Mesendoderm (in vitro differentiated cells): ENCODE measurements at places on chromosomes 13 and 19.

DNA sequence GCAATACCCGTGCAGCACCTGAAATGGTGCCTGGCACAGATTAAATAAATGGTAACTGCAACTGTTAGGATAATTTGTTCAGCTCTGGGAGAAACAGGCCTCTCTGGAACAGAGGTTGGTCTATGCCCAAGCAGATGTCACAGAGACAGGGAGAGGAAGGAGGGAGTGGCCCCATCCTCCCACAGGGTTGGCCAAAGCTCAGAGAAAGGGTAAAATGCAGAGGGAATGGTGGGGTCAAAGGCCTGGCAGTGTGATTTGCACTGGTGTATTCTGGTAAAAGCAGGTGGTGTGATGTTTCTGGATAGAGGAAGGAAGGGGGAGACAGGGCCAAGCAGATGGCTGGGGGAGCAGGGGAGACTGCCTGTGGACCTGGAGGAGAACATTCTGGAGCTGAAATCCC is 9.4 kb downstream of the ZSCAN22 start:
- no peaks in the 10 kb centered on the region for H3K36me3 ChIP-seq
- no peak for DNase-seq
- H3K27ac ChIP-seq: no peak overlapping the region
- H3K4me1 ChIP-seq: no peaks in the 10 kb centered on the region

GRCh38 chr19:49436381-49437017 is 4.8 kb downstream of the SLC17A7 start:
- H3K4me1 ChIP-seq: no peaks in the 10 kb centered on the region
- H3K4me3 ChIP-seq: no peak overlapping the region
- H3K27me3 ChIP-seq: peaks cover 34% of the 10 kb centered on the region
- no peaks in the 10 kb centered on the region for H3K36me3 ChIP-seq
- H3K27ac ChIP-seq: no peak overlapping the region
- peak; percentile 89 for DNase-seq

- H3K4me1 ChIP-seq: no peaks in the 10 kb centered on the region
- H3K36me3 ChIP-seq: no peaks in the 10 kb centered on the region
- no peak overlapping the region for H3K27ac ChIP-seq
- DNase-seq: no peak
Measured at GRCh38 chr13:74273581-74273980, 139.4 kb upstream of the KLF12 start.

GRCh38 chr13:60838581-60838980 is 441.6 kb downstream of the TDRD3 start:
- DNase-seq: no peak
- no peaks in the 10 kb centered on the region for H3K27me3 ChIP-seq
- no peaks in the 10 kb centered on the region for H3K4me1 ChIP-seq
- no peaks in the 10 kb centered on the region for H3K36me3 ChIP-seq

- H3K36me3 ChIP-seq: peaks cover 10% of the 10 kb centered on the region
- no peak for DNase-seq
- H3K27ac ChIP-seq: no peak overlapping the region
- no peak overlapping the region for H3K4me3 ChIP-seq
- no peaks in the 10 kb centered on the region for H3K4me1 ChIP-seq
Measured at GRCh38 chr19:43731846-43732245, 16.0 kb downstream of the IRGC start.

- no peak overlapping the region for H3K4me3 ChIP-seq
- DNase-seq: no peak
- no peaks in the 10 kb centered on the region for H3K4me1 ChIP-seq
- H3K27me3 ChIP-seq: no peaks in the 10 kb centered on the region
- peaks cover 2% of the 10 kb centered on the region for H3K36me3 ChIP-seq
- no peak overlapping the region for H3K27ac ChIP-seq
Measured at GRCh38 chr19:5914946-5915781, 1.1 kb downstream of the CAPS start.

DNA sequence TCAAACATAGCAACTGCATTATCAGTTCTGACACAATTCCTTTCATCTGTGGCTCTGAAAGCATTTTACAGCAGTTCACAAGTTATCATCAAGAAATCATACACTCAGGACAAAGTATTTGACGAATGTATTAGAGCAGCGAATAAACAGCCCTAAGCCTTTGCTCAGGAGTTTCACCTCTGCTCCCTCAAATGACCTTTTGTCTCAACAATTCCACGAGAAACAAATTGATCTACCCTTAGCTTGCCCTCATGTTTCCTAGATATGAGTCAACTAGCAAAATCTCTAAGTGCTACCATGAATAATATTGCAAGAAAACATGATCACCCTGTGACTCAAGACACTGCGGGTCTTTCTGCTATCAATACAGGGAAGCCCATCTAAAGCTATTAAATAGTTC is 396.1 kb downstream of the EFNB2 start:
- no peak overlapping the region for H3K27ac ChIP-seq
- no peak overlapping the region for H3K4me3 ChIP-seq
- no peaks in the 10 kb centered on the region for H3K36me3 ChIP-seq
- H3K27me3 ChIP-seq: no peaks in the 10 kb centered on the region
- DNase-seq: no peak
